ENCODE measurements at places on chromosomes 4 and X. TPM values are rescaled to one million over a fixed set of nuclear protein-coding genes. Genes with fewer than 3 reads are reported as not detected.

Gene MAGEA10
- not detected for total RNA-seq

Gene TMPRSS11D
- not detected for total RNA-seq

Gene MAP9
- 4.2 TPM for total RNA-seq

Gene STPG2
- not detected for total RNA-seq

Gene ADH7
- total RNA-seq, result not detected

Gene SMIM31
- not detected for total RNA-seq

Gene UCHL1
- total RNA-seq, result 837 TPM

Gene MAGEB10
- not detected for total RNA-seq

Gene TMPRSS11B
- not detected for total RNA-seq

Gene SORCS2
- 5.8 TPM for total RNA-seq

Gene GPR34
- not detected for total RNA-seq

Gene SPATA18
- 4.6 TPM for total RNA-seq

Gene COL4A5
- 12.2 TPM for total RNA-seq

Gene TBX22
- not detected for total RNA-seq

Data from A549 treated with dexamethasone at 1 μM for 4 hours (cell line).